ENCODE measurements at places on chromosomes 4 and X.

- no peak for DNase-seq
These were observed 173.0 kb upstream of the HAND2 start for GRCh38 chr4:173703021-173703420.

DNA sequence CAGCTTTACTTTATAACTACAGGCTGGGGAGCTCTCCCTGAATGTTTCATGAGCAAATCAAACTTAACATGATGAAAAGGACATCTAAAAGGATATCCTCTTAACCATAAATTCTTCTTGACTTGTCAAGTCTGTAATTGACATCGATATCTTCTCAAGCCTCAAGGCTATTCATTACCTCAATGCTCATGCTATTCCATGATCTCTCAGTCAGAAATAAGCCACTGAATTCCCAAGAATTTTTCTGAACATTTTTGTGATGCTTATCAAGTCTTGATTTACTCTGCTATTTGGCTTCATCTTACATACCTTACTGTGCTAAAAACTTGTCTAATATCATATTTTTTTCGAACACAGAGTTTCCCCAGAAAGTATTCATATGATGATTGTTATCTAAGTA, 433.4 kb downstream of the PDGFC start:
- no peak for DNase-seq

DNA sequence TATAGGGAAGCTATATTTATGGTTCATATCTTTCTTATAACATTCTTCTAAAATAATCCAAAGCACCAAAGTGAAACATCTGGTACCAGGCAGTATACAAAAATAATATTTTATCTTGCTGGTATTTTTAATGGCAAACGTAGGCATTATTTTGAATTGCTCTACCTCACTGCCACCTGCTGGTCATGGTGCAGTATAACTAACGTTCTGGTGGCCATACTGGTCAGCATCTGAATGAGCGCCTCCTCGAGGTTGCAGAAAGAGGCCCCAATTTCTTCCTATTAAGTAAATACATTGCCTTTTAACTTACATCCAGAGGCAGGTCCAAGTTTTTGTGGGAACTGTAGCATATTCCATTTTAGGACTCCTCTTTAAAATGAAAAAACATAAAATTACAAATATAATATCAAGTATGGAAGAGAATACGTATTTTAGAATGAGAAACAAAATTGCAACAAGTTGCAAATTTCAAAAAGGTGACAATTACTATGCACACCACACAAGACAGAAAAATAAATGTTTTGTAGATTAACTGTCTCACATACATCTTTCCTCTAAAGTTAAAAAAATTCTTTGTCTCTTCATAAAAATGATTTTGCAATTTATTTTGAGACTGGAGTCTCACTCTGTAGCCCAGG, 22.9 kb upstream of the CWH43 start:
- DNase-seq: peak; percentile 71

DNA sequence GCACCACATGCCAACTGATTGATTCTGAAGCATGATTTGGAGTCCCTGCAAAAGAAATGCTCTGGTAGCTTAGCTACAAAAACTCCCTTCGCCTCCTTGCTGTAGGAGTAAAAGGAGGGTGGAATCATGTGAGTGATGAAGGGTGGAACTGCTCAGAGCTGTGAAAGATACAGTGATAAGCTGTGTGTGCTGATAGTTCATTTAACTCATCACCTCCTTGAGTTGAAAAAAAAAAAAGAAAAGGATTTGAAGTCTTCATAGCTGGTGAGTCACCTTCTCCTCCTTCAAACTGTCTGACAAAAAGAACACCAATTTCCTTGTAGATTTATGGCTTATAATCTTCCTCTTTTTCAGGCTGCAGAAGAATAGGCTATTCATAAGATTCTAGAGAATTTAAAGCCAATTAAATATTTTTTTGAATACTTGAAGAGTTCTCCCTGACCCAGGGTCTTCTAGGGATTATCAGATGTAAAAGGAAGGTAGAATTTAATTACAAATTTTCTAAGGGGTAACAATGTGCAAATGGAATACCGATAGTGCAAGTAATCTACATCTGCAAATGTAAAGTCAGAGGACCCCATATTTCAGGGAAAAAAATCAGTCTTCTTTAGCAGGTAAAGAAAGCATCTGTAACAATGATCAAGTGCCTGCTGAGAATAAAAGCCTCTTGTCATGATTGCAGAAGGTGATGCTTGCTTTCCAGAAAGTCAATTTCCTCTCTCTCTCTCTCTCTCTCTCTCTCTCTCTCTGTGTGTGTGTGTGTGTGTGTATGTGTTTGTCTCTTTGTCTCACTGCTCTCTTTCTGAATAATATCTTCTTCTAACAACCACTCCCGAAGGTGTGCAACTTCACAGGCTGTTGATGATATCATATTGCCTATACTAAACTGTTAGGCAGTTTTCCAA, 208.8 kb upstream of the VEGFC start:
- no peak for DNase-seq

GRCh38 chr4:56844802-56845580, 23.5 kb upstream of the SPINK2 start:
- no peak for DNase-seq

DNA sequence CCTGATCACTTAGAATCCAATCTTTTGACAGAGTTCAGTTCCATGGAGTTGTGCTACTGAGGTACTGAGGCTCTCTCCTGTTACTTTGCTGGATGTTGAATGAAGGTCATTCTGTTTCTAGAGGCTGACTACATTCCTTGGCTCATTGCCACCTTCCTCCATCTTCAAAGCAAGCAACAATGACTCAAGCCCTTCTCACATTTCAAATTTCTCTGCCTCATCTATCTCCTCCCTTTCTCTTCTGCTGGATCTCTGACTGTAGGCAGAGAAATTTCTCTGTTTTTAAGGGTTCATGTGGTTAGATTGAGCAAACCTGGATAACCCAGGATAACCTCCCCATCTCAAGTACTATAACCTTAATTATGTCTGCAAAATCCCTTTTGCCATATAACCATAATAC, 775.4 kb downstream of the STPG2 start:
- no peak for DNase-seq

- DNase-seq: no peak
These were observed 840 bp downstream of the GRID2 start for GRCh38 chr4:92304606-92305005.

GRCh38 chr4:111542056-111542455, 603.2 kb upstream of the FAM241A start:
- DNase-seq: no peak

GRCh38 chr4:76341063-76341462, 34.5 kb downstream of the STBD1 start:
- no peak for DNase-seq

GRCh38 chr4:131159261-131159660, 1989.8 kb upstream of the PCDH10 start:
- no peak for DNase-seq

- no peak for DNase-seq
These were observed 216.2 kb upstream of the CTSO start for GRCh38 chr4:156169861-156170260.

DNA sequence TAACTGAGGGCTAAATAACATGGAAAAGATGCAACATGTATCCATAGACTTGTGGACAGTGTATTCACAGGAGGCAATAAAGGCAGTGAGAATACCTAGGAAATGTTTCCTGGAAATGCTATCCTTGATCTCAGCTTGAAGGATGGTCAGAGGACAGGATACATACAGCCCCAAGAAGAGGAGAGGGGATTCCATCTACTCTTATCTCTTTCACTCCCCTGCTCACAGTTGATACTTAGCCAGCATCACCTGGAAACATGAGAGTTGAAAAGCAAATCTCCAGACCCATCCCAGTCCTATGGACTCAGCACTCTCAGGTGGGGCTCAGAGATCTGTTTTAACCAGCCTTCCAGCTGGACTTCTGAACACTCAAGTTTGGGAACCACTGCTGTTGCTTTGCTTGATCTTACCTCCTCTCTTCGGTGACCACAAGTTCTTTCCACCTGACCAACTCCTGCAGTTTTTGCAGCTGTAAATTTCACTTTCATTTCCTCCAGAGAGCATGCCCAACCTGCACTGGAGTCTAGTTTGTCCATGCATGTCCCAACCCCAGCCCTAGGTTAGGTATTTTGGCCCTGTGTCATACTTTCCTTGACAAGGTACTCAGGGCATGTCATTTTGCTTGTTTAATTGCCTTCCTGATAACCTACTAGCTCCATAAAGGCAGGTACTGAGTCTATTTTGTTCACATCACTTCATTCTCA, 10.4 kb downstream of the RELL1 start:
- no peak for DNase-seq

DNA sequence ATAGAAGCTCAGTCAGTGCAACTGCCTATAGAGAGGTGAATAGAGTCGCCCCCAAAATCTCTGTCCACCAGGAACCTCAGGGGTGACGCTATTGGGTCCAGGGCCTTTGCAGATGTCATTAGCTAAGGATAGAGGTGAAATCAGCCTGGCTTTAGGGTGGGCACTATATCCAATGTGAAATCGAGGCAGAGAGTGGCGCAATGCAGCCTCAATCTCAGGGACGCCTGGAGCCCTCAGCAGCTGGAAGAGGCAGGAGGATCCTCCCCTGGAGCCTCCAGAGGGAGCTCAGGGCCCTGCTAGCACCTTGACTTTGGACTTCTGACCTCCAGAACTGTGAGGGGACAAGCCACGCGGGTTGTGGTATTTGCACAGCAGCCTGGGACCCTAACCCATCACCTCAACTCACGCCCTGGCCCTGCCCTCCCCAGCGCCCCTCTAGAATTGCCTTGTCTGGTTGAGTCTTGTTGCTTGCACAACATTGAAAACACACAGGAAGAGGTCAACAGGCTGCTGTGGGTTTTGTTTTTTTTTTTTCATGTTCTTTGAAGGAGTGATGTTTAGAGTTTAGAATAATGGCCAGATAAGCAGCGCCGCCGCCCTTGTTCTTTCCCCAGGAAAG, 89.4 kb upstream of the PSAPL1 start:
- DNase-seq: no peak

- DNase-seq: no peak
These were observed 11.6 kb downstream of the IL15 start for GRCh38 chr4:141647966-141648365.

DNA sequence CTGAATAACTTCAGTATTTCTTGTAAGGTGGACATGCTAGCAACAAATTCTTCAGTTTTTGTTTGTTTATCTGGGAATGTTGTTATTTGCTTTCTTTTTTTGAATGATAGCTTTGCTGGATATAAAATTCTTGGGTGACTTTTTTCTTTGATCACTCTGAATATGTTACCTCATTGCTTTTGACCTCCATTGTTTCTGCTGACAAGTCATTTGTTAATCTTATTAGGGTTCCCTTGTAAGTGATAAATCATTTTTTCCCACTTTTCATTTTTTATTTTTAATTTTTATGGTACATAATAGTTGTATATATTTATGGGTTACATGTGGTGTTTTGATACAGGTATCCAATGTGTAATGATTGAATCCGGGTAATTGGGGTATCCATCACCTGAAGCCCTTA, 6.7 kb upstream of the RAB39B start:
- DNase-seq: no peak

- DNase-seq: no peak
These were observed 157.5 kb upstream of the ATP6AP2 start for GRCh38 chrX:40423299-40423698.

DNA sequence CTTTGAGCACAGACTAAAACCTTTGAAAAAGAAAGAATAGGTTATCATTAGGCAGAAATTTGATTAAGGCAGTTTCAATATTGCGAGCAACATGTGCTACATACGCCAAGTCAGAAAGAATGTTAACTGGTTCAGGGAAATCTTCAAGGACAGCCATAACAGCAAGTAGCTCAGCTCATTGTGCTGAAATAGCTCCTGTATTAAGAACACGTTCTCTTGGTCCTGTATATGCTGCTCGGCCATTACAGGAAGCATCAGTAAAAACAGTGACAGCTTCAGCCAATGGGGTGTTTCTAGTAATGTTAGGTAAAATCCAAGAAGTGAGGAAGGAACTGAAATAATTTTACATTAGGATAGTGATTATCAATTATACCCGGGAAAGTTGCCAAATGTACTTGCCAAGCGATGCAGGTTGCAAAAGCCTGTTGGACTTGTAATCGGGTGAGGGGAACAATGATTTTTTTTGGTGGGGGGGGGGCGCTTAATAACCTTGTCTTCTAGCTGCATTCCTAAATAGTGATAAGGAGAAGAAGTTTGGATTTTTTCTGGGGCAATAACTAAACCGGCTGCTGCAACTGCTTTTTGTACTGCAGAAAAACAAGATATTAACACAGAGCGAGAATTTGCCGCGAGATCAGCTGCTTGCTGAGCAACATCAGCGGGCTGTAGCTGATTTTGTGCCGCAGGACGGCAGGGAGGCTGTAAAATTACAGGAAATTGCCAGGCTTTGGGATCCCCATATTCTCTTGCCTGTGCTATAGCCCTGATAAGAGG, 49.4 kb upstream of the RASSF6 start:
- no peak for DNase-seq

GRCh38 chr4:42360256-42360669, 37.0 kb upstream of the SHISA3 start:
- DNase-seq: no peak

- DNase-seq: no peak
These were observed 72.6 kb upstream of the CD99 start for GRCh38 chrX:2618516-2618915.

GRCh38 chrX:65902011-65902410, 137.9 kb downstream of the VSIG4 start:
- DNase-seq: no peak

DNA sequence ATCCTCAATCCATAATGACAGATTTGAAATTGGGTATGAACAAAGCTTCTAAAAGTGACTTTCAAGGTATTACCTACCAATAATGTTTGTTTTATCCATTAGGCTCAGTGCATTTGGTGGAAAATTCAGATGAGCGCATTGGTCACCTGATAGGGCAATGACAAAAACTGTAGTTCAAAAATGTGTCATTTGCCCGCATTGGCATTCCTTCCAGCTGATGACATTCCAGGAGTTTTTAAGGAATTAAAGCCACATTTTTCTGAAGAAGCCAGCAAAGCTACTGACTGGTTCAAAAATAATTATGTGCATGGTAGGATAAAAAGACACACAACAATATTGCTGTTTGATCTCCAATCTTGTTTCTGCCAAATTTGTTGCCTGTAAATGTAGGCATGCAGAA, 473.4 kb upstream of the CPEB2 start:
- no peak for DNase-seq

DNA sequence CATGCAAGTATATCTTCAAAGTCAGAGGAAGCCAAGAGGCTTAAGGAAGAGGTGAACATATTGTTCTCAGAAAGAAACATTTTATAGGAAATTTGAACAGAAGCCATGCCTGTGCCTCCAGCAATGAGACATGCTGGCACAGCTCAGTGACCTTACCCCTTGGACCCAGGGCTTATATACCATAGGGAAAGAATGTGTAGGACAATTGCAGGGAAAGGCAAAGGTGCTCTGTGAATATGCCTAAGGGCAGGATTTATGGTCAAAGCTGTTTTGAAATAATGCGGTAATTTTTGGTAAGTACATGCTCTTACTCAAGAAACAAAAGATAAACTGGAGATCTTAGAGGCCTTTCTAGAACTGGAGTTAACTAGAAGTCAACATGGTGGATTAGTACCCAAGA, 568.8 kb downstream of the GRID2 start:
- no peak for DNase-seq

GRCh38 chrX:107894038-107894437, 68.4 kb downstream of the MID2 start:
- peak; percentile 27 for DNase-seq

- no peak for DNase-seq
These were observed 20.7 kb downstream of the OFD1 start for GRCh38 chrX:13755254-13755653.

Data from stimulated activated CD4-positive, alpha-beta T cell treated with anti-CD3 and anti-CD28 coated beads, Interleukin-2, amount 100 ng/mL, for 48 hours (primary cell).